ENCODE measurements at places on chromosomes 3 and 15.

- no peak for DNase-seq
Measured at GRCh38 chr3:183148056-183148455, 14.5 kb downstream of the LAMP3 start.

GRCh38 chr3:137770835-137771399 is 6.8 kb downstream of the SOX14 start:
- no peak for DNase-seq

DNA sequence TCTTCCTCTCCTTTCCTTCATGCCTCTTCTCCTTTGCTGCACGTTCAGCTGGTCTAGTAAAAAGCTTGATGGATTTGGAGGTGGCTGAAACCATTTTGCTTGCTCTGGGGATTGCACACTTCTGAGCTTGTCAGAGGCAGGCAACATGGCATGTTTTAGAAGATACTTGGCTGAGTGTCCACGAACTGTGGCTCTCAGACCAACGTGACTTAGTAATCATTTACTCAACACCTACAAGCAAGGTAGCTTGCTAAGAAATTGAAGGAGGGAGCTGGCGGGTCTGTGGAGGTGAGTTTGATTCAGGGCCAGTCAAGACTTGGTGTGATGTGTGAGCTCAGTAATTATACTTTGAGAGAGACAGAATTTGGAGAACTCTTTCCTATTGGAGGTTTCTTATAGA is 196.0 kb downstream of the LPP start:
- DNase-seq = no peak

- DNase-seq = no peak
Measured at GRCh38 chr3:53682807-53683206, 163.4 kb downstream of the CHDH start.

GRCh38 chr3:55765906-55766701 is 279.0 kb upstream of the WNT5A start:
- no peak for DNase-seq

DNA sequence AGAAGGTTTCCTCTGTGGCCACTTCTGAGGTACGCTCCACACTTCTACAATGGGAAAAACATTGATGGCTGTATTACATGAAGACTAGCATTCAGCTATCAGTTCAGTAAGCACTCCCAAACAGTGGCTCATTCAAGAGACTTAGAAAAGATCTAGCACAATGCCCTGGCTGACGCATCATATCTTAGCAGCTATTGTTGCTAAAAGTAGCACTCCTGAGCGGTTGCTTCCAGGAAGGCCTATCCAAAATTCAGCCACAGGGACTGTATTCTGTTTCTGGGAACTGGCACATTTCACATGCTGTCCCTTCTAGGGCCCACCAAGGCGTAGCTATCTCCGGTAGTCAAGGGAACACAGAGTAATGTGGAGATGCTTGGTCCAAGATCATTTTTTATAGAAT is 21.2 kb upstream of the SPRED1 start:
- DNase-seq = no peak

GRCh38 chr3:39344746-39345344 is 15.3 kb downstream of the CCR8 start:
- DNase-seq = no peak

DNA sequence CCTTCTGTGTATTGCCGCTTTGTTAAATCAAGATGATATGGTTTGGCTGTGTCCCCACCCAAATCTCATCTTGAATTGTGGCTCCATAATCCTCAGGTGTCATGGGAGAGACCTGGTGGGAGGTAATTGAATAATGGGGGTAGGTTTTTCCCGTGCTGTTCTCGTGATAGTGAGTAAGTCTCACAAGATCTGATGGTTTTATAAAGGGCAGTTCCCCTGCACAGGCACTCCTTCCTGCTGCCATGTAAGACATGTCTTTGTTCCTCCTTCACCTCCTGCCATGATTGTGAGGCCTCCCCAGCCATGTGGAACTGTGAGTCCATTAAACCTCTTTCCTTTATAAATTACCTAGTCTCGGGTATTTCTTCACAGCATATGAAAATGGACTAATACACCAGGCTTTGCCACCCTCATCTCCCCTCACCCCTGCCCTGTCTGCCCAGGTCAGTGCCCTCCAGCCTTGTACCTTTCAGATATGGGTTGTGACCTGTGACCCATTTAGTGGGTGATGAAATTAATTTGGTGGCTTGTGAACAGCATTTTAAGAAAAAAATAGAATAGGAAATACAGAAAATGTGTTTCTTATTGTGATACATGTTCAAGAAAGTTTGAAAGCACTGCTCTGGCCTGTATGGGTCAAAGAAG is 56.1 kb upstream of the MCF2L2 start:
- no peak for DNase-seq

- no peak for DNase-seq
Measured at GRCh38 chr15:56693761-56694160, 39.5 kb downstream of the ZNF280D start.

- no peak for DNase-seq
Measured at GRCh38 chr3:7847521-7847920, 654.1 kb upstream of the LMCD1 start.

DNA sequence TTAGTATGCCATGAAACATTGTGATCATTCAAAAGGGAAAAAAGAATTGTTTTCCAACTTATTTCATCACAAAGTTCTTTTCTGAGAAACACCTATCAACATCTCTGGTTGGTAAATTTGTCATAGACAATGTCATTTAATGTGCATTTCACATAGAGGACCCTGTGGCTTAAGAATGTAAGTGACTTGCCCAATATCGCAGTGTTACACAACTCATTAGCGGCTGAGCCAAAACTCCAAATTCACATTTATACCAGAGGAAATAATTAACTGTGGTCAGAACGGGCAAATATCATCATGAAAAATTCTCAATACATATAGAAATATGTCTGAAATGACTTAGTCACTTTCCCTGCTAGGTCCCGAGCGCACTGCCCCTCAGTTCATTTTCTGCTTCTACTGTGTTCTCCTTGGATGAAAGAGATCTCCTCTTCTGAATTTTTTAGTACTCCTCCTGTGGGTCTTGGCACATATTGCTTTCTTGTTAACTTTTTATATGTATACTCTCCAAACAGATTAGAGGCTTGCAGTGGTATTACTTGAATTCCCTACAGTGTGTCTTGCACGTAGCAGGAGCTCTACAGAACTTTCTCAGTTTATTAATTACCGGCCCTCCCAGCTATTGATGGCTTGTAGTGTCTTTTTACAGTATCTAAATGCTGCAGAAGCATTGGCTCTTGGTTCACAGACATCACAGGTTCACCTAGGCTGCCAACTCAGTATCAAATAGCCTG is 33.1 kb downstream of the PTX3 start:
- no peak for DNase-seq

DNA sequence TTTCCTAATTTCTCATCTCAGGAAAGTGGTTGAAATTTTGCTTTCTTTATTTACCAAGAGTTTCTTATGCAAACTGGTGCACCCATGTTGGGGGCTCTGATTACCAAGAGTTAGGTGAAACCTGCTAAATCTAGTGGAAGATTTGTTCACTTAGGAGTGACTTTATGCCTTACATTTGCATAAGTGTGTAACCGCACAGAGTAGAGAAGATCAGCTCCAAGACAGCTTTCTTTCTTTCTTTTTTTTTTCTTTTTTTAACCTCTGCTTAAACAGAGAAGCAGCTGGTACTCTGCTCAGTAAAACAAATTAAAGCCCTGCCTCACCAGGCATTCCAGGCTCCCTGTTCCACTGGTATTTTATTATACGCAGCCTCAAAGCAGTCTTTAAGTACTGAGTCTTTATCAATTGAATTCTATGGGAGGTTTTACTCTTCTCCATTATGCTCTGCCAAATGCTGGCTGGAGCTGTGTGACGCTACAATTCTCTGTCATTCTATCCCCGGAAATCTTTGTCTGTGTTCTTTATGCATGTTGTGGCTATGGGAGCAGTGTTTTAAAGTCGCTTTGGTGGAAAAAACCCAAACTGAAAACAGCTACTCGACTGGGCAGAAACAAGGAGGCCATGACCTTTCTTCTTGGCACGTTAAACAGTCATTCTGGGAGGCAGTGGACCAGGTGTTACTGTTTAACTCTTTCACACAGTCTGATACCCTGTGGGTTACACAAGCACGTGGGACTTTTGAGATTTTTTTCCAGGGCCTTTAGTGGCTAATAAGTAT is 55.2 kb upstream of the GBE1 start:
- DNase-seq = no peak

GRCh38 chr3:57160076-57160764 is 4.9 kb downstream of the IL17RD start:
- no peak for DNase-seq

DNA sequence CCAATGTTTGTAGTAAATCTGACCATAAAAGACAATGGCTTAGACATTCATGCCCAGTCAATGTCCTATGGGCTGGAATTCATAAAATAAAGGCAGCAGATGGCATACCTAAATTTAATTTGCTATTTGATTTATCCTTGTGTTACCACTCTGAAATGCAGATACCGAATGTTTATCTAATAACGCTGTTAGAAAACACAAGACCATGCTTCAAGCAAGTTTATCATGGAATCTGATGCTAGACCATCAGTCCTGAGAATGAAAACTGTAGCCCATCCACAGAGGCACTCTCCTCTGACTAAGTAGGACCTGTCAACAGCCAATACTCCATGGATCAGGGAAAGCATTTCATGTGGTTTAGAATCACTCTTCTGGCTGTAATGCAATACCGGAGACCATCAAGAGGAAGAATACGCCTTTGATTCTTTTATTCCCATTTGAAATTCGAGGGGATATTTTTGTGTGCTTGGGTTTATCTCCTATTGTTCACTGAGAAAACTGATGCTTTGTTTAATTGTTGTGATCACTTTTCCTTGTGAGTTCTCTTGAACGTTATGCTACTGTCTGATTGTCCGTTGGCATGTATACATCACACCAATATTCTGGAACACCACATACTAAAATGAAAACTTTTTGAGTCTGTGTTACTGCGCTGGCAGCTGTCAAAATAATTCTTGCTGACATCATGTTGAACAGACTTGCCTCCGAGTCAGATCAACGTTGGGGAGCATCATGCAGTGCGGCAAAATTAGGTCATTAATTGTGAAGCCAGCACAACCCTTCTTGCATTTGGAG is 12.1 kb upstream of the CPB1 start:
- DNase-seq = no peak

DNA sequence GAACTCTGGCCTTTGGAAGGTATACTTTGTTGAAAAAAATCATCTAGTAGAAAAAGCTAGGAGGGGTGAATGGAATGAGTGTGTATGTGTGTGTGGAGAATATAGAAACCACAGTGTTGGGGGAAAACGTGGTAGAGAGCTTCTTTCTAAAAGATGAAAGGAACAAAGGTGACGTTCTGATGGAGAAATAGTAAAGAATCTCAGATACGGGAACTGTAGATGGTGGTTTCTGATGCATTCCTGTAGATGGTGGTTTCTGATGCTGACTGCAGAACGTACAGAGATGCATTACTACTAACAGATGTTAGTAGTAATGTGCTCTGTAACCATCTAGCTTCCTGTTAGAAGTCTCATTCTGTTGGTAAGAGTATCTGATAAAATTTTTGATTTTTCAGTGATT is 60.2 kb downstream of the VPS8 start:
- DNase-seq = no peak

- peak; percentile 84 for DNase-seq
Measured at GRCh38 chr3:10945683-10946287, 46.8 kb upstream of the SLC6A1 start.

DNA sequence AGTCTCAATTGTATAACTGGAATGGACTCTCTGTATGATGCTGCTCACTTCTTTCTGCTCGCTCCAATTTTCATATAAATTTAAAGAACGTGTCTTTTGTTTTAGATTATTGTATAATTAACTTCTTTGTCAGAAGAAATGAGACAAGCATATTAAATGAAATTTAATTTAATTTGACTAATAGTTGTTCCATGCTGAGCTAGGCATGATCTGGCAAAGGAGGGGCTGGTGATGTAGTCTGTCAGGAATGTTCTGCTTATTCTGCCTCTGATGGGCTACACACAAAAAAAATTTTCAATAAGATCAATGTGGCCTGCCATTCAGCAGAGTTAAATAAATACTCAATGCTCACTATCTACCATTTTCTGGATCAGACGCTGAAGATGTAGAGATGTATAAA is 208.4 kb upstream of the CD96 start:
- DNase-seq = no peak

DNA sequence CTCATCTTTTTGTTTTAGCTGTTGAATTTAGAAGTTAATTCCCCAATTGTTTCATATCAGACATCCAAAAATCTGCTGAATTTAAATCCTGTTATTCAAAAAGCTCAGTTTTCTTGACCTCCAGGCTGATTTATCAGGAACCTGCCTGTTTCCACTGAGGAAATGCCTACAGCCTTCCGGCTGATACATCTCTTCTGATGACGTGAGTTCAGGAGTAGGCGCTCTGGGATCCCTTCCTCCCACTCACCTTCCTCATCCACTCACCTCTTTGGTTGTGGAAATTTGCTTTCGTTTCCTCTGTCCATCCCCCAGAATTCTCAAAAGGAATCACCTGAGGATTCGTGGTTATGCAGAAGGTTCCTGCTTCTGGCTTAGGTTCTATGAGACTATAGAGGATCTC is 55.4 kb upstream of the ALDH1A3 start:
- no peak for DNase-seq

DNA sequence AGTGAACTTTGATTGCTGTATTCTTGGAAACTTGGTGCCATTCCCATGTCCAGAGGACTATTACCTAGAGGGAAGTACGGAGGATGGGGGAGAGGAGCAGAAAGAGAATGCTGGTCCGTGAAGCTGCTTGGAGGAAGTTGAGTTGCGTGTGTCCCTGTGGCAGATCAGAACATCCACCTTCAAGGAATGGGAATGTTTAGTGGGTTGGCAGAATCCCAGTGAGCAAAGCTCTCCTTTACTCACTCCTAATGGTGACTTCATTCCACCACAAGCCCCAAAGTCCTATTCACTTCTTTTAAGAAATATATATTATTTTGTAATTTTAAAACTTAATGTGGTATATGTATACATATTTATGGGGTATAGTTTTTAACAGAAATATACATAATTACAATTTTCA is 247.8 kb upstream of the FEZF2 start:
- no peak for DNase-seq

DNA sequence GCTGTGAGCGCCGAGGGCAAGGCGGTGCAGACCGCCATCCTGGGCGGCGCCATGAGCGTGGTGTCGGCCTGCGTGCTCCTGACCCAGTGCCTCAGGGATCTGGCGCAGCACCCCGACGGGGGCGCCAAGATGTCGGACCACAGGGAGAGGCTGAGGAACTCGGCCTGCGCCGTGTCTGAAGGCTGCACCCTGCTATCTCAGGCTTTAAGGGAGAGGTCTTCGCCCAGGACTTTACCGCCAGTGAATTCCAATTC is 2.3 kb downstream of the TLNRD1 start:
- DNase-seq = no peak

GRCh38 chr3:59895972-59896371 is 846.1 kb upstream of the CFAP20DC start:
- no peak for DNase-seq

DNA sequence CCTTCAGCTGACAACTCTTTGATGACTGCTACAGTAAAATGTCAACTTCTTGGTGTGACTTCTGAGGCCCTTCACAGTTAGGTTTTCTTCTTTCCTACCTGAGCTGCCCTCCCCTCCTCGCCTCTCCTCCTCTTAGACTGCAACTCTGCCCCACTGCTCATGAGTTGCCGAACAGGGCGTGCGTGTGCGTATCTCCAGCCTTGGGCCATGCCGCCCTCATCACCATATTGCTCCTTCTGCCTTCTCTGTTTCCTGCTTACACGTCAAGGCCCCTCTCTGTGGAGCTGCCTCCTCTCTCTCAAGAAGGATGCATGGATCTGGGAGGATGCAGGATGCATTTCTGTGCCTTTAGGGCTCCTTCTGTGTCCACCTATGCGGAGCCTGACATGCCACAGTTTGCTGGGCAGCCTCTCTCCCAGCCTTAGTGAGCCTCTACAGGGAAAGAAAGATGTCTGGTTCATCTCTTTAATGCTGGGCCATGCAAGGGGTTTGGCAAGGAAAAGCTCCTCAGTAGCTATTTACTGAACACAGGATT is 205.9 kb downstream of the RPLP1 start:
- DNase-seq = peak; percentile 2

All from HAP-1 (cell line).